ENCODE measurements at places on chromosomes 2 and 18. TPM values are rescaled to one million over a fixed set of nuclear protein-coding genes. Genes with fewer than 3 reads are reported as not detected.

Gene ALPP
- total RNA-seq, result 14.4 TPM

DNA sequence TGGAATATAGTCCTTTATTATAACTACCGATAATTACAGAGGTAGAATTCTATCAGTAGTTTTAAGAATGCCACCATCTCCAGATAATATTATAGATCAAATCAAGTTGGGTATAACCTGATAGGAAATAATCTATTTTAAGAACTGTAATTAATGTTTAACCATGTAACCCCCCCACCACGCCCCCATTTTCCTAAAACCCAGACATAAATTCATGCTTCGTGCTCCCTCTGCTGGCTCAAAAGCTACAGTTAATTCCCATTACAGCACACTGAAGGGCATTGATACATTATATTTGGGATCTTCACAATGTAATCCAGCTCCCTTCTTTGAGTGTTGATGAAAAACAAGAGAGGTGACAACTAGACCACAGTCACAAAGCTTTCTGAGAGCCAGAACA is 228.0 kb upstream of the SMAD7 start:
- no peak overlapping the region for H3K4me3 ChIP-seq
- H3K36me3 ChIP-seq, result no peaks in the 10 kb centered on the region
- H3K27ac ChIP-seq, result no peak overlapping the region
- no peaks in the 10 kb centered on the region for H3K27me3 ChIP-seq
- peak; percentile 12 for DNase-seq
- peaks cover 19% of the 10 kb centered on the region for H3K4me1 ChIP-seq

DNA sequence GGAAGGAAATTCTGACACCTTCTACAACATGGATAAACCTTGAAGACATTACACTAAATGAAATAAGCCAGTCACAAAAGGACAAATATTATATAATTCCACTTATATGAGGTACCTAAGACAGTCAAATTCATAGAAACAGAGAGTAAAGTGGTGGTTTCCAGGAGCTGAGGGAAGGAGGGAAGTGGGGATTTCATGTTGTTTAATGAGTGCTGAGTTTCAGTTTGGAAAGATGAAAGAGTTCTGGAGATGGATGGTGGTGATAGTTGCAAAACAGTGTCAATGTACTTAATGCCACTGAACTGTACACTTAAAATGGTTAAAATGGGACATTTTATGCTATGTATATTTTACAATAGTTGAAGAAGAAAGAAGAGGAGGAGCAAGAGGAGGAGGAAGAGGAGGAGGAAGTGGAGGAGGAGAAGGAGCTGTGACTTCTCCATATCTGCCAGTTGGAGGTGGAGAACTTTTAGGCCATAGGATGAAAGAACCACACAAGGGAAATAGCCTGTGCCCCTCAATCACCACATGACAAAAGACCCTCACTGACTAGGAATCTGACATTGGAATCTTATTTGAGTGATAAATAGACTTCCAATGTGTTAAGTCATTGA is 55.3 kb upstream of the LGALSL start:
- no peaks in the 10 kb centered on the region for H3K27me3 ChIP-seq
- H3K4me3 ChIP-seq, result no peak overlapping the region
- no peak overlapping the region for H3K27ac ChIP-seq
- DNase-seq, result no peak

Gene IL1RL2
- 0.11 TPM for total RNA-seq

DNA sequence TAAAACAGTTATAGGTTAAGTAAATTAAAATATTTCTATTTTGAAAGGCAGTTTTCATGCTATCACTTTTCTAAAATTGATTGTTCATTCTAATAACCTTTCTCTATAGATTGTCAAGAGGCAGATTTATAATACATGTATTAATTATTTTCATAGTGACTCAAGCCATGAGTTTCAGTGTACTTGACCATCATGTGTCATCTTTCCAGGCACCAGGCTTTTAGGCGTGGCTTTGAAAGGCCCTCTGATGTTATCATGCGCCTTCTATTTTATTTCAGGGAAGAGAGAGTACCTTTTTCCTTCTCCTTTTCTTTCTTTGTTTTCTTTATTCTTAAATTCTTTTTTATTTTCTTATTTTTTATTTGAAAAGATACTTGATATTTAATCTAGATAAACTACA is 128.3 kb upstream of the ETAA1 start:
- no peaks in the 10 kb centered on the region for H3K27me3 ChIP-seq
- H3K4me3 ChIP-seq, result no peak overlapping the region
- H3K36me3 ChIP-seq, result no peaks in the 10 kb centered on the region
- peak overlapping the region; percentile 77 for H3K27ac ChIP-seq

Gene FOXI3
- not detected for total RNA-seq

- peaks cover 22% of the 10 kb centered on the region for H3K27me3 ChIP-seq
- H3K4me3 ChIP-seq, result no peak overlapping the region
- H3K27ac ChIP-seq, result no peak overlapping the region
- H3K4me1 ChIP-seq, result no peaks in the 10 kb centered on the region
Observed at GRCh38 chr2:162490052-162490717, 146.3 kb downstream of the GCA start.

DNA sequence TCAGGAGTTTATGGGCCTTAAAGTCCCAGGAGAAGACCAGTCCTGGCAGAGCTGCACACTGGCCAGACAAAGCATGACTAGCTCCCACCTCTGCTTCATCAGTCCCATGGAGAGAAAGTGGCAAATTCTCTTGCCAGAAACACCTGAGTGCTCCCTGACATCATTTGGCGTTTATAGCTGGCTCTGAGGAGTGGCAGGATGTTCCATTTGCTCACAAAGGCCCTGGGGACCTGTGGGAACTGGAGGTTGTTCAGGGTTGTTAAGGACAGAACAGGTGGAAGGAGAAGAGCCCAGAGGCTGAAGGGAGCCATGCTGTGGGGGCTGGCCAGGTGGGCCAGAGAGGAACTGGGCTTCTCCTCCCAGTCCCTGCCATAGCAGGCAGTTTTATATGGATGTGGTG is 56.1 kb downstream of the RPL37A start:
- no peak overlapping the region for H3K4me3 ChIP-seq
- H3K4me1 ChIP-seq, result peaks cover 33% of the 10 kb centered on the region
- no peak overlapping the region for H3K27ac ChIP-seq
- DNase-seq, result peak; percentile 30
- H3K27me3 ChIP-seq, result no peaks in the 10 kb centered on the region
- no peaks in the 10 kb centered on the region for H3K36me3 ChIP-seq

Gene FZD7
- total RNA-seq, result 5.5 TPM

GRCh38 chr2:4507661-4508060 is 804.3 kb downstream of the DCDC2C start:
- H3K27me3 ChIP-seq, result no peaks in the 10 kb centered on the region
- DNase-seq, result no peak
- H3K4me1 ChIP-seq, result no peaks in the 10 kb centered on the region

DNA sequence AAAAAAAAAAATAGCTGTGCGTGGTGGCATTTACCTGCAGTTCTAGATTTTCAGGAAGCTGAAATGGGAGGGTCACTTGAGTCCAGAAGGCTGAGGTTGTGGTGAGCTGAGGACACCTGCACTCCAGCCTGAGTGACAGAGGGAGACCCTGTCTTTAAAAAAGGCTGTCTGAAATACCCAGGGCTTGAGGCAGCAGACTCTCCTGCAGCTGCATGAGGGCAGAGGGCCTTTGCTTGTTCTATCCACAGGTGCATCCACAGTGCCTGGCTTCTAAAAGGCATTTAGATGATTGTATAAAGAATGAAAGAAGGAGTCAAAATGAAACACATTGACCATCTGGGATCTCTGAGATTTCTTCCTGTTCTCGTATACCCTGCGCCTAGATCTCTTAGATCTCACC is 152.9 kb downstream of the MGAT5 start:
- H3K4me1 ChIP-seq, result peaks cover 49% of the 10 kb centered on the region
- H3K27me3 ChIP-seq, result no peaks in the 10 kb centered on the region
- H3K4me3 ChIP-seq, result no peak overlapping the region
- no peak for DNase-seq
- H3K36me3 ChIP-seq, result no peaks in the 10 kb centered on the region

Gene TGFA
- total RNA-seq, result 45.0 TPM

GRCh38 chr18:63301434-63301833 is 18.1 kb downstream of the BCL2 start:
- DNase-seq, result no peak
- no peak overlapping the region for H3K27ac ChIP-seq
- no peak overlapping the region for H3K4me3 ChIP-seq
- no peaks in the 10 kb centered on the region for H3K4me1 ChIP-seq
- no peaks in the 10 kb centered on the region for H3K36me3 ChIP-seq

DNA sequence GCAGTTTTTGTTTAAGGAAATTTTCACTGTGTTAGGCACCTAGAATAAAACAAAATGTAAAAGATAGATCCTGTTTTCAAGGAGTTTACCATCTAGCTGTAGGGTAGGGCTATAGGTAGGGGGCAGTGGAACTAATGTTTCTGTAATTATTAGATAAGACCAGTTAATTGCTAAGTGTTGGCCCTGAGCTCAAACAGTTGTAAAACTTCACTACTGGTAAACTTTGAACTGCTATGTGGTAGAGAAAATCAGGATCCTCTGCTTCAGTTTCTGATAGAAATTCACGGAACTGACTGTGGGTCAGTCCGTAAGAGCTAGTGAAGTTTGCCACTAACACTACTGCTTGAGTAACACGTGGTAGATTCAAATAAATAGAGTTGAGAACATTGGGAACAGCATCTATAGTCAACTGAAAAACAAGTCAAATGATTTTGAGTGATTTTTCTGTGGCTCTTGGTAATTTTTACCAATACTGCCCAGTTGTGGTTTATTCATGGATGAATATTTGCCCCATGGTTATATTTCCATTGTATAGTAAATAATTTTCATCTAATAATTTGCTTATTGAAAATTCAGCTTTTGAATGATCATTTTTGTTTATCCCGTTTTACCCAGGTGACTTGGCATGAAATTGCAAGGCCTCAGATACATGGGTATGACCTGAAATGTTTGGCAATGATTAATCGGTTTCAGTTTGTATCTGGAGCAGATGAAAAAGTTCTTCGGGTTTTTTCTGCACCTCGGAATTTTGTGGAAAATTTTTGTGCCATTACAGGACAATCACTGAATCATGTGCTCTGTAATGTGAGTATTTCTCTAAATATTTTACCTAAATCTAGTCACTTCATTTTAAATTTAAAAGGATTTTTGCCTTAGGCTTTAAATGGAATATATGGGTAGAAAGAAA is 26.4 kb downstream of the ELP2 start:
- H3K27me3 ChIP-seq, result no peaks in the 10 kb centered on the region
- 0 out of 2 replicates have a peak, but pooled peaks cover 6% of the 10 kb centered on the region for H3K36me3 ChIP-seq
- H3K4me1 ChIP-seq, result no peaks in the 10 kb centered on the region
- no peak for DNase-seq

Measured in PC-3 (cell line).